Stimulated activated CD8-positive, alpha-beta memory T cell treated with anti-CD3 and anti-CD28 coated beads, Interleukin-2, amount 100 ng/mL, for 1 hour (primary cell): ENCODE measurements at places on chromosomes 16 and 17.
A peak's percentile ranks its signal among the peaks of the same experiment; 100 is the strongest.

DNA sequence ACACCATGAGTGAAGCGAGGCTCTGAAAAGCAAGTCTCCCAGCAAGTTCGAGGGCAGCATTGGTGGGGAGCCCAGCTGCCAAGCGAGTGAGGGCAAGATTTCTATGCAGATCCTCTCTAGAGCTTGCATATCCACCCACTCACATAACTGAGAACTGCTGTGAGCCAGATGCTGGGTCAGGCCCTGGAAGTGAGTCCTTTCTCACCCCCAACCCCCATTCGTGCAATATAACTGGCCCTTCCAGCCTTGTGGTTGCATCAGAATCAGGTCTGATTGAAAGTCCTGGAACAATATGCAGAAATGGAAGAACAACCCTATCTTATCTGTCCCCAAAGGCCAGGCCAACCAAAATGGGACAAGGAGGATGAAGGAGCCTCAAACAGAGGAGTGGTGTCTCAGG, 146.6 kb downstream of the IRX5 start:
- no peak for DNase-seq

DNA sequence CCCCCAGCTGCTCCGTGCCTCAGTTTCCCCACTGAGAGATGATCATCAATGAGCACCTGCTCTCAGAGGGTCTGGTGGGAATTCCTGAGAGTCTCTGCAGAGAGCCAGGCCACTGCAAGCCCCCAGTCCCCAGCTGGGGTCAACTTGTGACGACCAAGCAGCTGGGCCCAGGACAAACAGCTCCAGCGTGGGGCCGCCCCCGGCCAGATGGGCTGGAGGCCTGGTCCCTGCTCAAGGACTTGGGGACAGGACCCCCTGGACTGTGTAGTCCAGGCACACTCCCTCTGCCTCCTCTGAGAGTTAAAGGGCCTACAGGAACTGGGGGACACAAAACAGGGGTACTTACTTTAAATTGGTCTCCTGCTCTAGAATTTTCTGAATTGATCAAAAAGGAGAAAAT, 16.6 kb upstream of the AATK start:
- DNase-seq, result no peak

GRCh38 chr17:5665164-5665563, 80.9 kb upstream of the NLRP1 start:
- no peak for DNase-seq

GRCh38 chr16:5557966-5558365, 460.4 kb upstream of the EEF2KMT start:
- no peak for DNase-seq

GRCh38 chr17:63426917-63427308, 19.2 kb downstream of the CYB561 start:
- DNase-seq, result no peak

GRCh38 chr16:85195900-85196772, 83.9 kb upstream of the CIBAR2 start:
- no peak for DNase-seq

- no peak for DNase-seq
These were observed 71.5 kb upstream of the MPHOSPH6 start for GRCh38 chr16:82241469-82242052.

GRCh38 chr17:68344701-68345136, 53.4 kb downstream of the ARSG start:
- DNase-seq, result peak; percentile 20

DNA sequence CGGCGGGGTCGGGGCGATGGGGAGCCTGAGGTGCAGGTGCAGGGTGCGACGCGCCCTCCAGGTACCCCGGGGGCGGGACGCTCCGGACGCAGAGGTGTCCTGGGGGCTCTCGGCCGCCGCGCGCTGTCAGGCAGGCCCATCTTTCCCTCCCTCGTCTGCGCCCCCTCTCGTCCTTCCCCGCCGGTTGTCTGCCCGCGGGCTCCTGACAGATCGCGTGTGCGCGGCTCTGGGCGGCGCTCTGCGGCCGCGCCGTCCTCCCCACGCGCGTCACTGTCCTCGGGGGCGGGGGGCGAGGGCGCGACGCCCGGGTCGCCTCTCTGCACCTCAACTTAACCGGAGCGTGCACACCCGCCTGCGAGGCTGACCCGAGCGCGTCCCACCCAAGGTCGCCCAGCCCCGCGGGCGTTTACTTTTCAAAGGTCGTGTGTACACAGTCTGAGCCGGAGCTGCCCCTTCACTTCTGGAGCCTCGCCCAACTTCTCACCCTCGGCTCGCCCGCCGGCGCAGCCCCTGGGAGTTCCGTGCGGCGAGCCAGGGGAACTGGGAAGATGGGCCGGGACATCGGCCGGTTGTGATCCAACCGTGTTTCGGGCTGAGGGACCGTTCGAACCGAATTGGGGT, 512 bp downstream of the AKAP1 start:
- DNase-seq, result peak; percentile 19

- no peak for DNase-seq
These were observed 388 bp downstream of the OXLD1 start for GRCh38 chr17:81666092-81666341.

GRCh38 chr16:1642148-1642547, 30.0 kb downstream of the CRAMP1 start:
- no peak for DNase-seq

DNA sequence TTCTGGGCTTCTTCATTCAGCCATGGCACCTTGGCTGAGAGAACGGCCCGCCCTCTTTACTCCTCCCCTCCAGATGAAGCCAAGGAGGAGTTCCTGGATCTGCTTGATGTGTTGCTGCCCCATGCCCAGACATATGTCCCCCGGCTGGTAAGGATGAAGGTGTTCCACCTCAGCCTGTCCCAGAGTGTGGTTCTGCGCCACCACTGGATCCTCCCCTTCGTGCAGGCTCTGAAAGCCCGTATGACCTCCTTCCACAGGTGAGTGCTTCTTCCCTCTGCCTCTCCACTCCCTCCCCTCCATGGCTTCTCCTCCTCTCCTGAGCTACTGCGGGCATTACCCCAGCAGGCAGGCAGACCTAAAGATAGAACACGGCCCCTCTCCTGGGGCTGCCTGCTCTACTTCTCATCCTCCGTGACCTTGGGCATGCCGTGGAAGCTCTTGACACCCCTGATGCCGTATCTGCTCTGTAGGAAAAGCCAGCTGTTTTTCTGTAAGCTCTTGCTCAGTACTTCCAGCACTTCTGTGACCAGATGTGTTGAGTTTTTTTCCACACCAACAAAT, 8.7 kb downstream of the USB1 start:
- no peak for DNase-seq

GRCh38 chr17:41567317-41567716, 4.5 kb downstream of the KRT9 start:
- DNase-seq, result no peak

- no peak for DNase-seq
These were observed 458 bp downstream of the GFOD2 start for GRCh38 chr16:67718668-67719047.

GRCh38 chr16:23435500-23435899, 17.5 kb downstream of the COG7 start:
- DNase-seq, result peak; percentile 23

DNA sequence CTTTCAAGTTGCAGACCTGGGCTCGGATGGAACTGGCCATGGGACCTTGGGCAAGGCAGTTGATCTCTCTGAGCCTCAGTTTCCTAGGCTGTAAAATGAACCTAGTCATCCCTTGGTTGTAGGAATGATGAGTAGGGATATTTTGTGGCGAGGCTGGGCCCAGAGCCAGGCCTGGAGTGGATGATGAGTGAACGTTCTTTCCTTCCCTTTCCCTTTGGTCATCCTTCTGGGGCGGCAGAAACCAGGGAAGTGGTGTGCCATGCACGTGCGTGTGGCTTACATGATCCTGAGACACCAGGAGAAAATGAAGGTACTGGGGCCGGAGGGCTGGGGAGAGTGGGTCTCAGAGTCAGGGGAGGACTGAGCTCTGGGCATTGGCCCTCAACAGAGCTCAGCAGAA, 8.4 kb downstream of the FBRS start:
- DNase-seq, result no peak

DNA sequence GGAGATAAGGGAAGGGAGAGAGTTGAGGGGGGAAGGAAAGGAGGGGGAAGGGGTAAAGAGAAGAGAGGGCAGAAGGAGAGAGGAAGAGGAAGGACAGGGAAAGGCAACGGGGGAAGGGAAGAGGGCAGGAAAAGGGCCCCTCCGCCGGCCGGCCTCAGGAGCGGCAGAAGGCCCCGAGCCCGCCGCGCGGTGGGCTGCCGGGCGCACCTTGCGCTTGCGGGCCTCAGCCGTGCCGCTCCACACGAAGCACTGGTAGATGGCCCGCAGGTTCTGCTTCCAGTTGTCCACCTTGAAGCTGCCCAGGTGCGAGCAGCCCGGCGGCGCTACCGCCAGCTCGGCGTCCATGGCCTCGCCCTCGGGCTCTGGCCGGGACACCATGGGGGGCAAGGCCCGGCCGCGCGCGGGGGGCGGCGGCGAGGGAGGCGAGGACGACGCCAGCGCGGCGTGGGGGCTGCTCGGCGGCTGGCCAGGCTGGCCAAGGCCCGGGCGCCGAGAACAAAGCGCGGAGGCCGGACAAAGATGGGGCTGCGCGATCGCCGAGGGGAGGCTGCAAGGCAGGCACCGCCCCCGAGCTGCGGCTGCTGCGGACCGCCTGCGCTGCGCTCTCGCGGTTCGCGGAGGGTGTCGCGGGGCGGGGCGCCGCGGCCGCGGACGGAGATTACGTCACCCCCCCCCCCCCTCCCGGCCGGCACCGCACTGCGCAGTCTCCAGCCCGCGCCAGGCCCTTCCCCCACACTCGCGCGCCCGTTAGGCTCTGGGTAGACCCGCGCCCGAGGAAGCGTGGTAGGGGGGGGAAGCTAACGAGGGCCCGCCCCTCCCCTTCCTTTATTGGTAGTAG, at the start of gene USP22:
USP22 (minus strand) TSS at position 554 of the 838 bp plus-strand sequence; CDS start at position 378, 176 bp downstream.
- DNase-seq, result no peak
